ENCODE measurements at places on chromosomes 16 and 17. TPM values are rescaled to one million over a fixed set of nuclear protein-coding genes. Genes with fewer than 3 reads are reported as not detected.

DNA sequence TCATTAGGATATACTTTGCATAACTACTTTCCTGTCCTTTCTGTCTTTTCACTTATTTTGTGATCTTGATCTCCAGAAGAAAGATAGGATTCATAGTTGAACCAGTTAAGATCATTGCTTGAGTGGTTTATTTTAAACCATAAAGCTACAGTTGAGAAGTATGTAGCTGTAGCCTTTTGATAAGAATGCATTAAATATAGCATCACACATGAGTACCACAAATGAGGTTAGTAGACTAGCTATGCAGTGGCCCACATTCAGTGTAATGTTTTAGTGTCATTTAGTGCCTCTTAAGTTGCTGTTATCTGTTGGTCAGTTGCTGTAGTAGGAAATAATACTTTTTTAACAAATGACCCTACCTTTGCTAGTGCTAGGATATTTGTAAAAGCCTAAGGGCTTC lies 1.3 kb downstream of the NLK start:
- no peak for DNase-seq

GRCh38 chr16:69404275-69404805 lies 18.5 kb upstream of the TERF2 start:
- DNase-seq, result no peak

DNA sequence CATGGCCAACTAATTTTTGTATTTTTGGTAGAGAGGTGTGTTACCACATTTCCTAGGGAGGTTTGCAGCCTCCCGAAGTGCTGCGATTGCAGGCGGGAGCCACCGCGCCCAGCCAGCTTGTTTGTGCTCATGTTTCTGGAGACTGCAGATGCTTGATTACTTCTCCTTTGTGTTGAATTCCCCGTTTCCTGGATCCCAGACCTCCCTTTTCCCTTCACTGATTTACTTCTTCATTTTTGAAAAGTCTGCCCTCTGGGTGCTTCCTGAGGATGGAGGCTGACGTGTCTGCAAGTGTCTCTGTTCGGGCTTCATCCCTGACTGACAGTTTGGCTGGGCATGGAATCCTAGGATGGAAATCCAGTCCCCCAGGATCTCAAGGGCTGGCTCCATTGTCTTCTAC lies 7.0 kb upstream of the TRIM47 start:
- no peak for DNase-seq

The GJC1 gene
- total RNA-seq, result 1.2 TPM

The GPS2 gene
- total RNA-seq, result 20.8 TPM

The TP53TG3B gene
- not detected for total RNA-seq

DNA sequence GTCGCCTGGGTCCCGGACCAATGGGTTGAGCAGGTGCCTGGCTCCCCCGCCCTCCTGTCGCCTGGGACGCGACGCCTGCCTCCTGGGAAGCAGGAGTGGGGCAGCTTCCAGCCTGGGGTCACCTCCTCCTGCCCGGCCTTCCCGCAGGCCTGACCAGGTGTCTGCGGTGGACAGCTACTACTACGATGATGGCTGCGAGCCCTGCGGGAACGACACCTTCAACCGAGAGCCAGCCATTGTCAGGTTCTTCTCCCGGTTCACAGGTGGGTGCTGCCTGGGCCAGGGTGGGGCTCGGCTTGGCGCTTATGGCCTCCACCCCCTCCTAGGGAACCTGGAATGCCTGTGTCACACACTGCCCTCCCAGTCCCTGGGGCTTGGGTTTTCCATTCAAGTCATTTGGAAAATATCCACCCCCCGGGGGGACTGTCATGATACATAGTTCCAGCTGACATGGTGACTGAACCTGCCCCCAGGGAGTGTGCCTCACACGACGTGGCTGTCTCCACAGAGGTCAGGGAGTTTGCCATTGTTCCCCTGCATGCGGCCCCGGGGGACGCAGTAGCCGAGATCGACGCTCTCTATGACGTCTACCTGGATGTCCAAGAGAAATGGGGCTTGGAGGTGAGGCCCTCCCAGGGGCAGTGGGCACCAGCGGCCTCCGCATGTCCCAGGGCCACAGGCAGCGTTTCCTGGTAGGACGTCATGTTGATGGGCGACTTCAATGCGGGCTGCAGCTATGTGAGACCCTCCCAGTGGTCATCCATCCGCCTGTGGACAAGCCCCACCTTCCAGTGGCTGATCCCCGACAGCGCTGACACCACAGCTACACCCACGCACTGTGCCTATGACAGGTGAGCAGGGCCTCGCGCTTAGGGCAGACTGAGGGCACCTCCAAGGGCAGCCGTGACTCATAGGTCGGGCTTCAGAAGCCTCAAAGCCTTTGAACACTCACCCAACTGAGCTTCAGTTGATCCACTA lies 2.3 kb downstream of the DNASE1 start:
- no peak for DNase-seq

The CDH8 gene
- total RNA-seq, result 0.09 TPM

The ANKRD40CL gene
- not detected for total RNA-seq

The LRRC37A gene
- total RNA-seq, result 0.98 TPM

The CCL1 gene
- not detected for total RNA-seq

The CRHR1 gene
- not detected for total RNA-seq

DNA sequence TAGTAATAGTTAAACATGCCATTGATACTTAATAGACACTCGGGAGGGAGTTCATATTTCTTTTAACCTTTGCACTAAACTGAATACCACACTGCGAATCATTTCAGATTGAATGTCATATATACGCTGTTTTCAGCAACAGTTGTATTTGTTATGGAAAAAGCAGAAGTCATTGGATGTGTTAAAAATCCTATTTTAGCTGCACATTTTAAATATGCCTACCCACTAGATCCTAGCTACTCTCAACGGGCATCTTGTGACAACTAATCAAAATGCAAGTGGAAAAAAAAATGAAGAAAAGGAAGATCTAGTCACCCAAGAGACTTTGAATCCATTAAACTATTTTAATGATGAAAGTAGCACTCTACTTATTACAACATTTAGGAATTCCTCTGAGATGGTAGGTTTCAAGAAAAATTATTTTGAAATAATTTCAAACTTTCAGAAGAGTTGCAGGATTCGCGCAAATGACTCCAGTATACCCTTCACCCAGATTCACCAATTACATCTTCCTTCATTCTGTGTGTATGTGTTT lies 51.4 kb upstream of the MNT start:
- no peak for DNase-seq

DNA sequence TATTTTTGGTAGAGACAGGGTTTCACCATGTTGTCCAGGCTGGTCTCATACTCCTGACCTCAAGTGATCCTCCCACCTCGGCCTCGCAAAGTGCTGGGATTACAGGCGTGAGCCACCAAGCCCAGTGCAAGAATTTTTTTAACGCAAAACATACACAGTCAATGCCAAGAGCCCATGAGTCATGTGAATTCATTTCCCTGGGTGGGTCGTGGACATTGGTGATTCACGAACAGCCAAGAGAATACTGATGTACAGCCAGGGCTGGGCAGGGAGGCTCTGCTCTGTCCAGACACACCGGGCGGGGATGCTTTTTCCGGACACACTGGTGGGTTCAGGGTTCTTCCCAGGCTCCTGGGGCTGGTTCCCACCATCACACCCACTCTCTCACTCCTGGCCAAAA lies 17.7 kb downstream of the SLC38A8 start:
- no peak for DNase-seq

DNA sequence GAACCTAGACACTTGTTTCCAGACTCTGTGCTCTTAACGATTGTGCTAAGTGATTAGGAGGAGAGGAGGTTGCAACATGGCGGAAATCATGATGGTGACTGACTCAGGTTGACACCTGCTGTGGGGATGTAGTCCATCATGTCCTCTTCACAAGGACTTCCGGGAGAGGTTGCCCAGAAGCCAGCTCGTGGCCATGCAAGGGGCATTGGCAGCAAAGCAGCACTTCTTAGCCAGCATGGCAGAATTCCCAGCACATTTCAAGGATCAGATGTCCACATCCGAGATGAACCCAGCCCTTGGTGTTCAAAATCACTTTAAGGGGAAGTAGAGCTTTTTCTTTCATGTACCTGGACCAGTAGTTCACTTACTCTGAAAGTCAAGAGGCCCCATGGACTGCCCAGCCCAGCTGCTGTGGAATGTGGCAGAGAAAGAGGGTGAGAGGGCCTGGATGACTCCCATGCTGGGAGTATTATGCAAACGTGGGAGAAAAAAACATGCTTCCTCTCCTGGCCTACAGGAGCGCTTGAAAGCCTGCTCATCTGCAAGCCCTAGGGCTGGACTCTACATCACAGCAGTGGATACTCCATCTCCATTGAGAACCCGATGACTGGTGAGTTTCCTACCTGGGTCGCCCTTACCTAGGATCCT lies 65.5 kb downstream of the IRX6 start:
- no peak for DNase-seq

DNA sequence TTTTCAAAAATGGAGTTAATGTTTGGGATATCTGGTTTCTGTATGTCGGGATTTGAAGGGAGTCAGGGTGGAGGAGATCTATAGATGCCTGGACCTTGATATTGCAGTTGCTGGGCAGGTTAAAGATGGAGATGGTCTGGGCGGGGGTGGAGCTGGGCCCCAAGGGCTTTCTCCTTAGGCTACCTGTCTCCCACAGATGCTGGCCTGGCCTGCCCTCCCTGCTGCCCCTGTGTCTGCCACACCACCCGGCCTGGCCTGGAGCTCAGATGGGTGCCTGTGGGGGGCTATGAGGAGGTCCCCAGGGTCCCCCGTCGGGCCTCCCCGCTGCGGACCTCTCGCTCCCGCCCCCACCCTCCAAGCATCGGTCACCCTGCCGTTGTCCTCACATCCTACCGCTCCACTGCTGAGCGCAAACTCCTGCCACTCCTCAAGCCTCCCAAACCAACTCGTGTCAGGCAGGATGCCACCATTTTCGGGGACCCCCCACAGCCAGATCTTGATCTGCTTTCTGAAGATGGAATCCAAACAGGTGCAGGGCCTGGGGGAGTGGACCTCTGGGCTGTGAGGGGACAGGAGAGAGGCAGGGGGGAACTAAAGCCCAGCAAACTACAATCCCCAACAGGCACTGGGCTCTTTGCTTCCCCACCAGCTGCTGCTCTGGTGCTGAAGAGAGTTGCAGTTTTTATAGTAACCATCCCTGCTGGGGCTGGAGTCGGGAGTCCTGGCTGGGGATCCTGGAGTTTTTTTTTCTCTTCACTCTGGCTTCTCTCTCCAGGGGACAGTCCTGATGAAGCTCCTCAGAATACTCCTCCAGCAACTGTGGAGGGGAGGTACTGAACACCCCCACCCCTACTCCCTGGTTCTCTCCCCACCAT lies 2.9 kb downstream of the ARHGEF15 start:
- DNase-seq, result no peak

- DNase-seq, result peak; percentile 59
Measured at GRCh38 chr16:22813223-22813947, 577 bp upstream of the HS3ST2 start.

The PYY gene
- total RNA-seq, result not detected

DNA sequence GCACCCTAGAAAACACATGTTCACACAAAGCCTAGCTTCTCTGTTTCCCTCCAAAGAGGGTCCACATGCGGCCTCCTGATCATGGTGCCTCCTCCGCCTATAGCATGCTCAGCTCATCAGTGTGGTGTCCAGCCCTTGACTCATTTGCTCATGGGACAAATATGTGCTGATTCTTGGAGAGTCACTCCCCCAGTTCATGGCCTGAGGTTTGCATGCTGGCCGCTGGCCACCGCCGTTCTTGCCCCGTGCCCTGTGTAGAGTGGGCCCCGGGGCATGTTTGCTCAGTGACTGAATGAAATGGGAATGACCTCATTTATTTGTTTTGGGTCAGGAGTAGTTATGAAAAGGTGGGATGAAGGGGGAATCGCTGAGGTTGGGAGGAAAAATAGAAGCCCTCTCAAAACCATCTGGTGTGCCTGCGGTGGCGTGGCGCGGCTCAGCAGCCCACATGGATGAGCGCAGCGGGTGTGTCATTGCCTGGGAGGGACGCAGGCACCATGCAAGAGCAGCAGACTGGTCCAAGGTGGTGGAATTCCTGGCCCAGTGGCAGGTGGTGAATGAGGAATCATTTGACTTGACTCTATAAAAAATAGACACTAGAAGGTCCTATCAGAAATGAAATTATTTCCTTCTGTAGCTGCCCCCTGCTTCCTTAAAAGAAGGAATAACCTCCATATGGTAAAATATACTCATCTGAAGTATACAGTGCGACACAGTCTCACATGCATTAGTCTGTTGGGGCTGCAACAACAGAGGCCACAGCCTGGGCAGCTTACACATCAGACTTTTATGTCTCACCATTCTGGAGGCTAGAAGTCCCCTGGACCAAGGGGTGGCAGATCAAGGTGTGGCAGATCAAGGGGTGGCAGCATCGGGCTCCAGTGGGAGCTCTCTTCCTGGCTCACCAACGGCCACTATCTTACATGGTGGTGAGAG lies 31.7 kb downstream of the CRISPLD2 start:
- peak; percentile 57 for DNase-seq

- DNase-seq, result no peak
Measured at GRCh38 chr16:81636298-81636993, 142.6 kb upstream of the PLCG2 start.

DNA sequence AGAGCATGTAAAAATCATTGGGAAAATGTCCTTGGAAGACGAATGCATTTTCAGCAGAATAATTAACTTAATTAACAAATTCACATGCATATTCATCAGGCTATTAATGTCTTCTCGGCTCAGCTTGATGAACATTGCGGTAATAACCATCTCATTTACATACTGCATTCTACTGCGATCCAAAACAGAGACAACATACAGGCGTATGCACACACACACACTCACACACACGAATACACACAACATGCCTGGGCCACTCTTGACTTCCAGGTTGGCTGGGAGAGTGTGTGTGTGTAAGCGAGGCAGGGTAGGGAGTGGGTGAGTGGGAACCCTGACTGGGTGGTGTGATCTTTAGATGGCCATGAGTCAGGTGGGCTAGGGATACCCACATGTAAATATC lies 44.7 kb downstream of the NEUROD2 start:
- DNase-seq, result no peak

The RAB37 gene
- 5.1 TPM for total RNA-seq

- DNase-seq, result no peak
Measured at GRCh38 chr17:8186446-8186786, 3.6 kb downstream of the BORCS6 start.

DNA sequence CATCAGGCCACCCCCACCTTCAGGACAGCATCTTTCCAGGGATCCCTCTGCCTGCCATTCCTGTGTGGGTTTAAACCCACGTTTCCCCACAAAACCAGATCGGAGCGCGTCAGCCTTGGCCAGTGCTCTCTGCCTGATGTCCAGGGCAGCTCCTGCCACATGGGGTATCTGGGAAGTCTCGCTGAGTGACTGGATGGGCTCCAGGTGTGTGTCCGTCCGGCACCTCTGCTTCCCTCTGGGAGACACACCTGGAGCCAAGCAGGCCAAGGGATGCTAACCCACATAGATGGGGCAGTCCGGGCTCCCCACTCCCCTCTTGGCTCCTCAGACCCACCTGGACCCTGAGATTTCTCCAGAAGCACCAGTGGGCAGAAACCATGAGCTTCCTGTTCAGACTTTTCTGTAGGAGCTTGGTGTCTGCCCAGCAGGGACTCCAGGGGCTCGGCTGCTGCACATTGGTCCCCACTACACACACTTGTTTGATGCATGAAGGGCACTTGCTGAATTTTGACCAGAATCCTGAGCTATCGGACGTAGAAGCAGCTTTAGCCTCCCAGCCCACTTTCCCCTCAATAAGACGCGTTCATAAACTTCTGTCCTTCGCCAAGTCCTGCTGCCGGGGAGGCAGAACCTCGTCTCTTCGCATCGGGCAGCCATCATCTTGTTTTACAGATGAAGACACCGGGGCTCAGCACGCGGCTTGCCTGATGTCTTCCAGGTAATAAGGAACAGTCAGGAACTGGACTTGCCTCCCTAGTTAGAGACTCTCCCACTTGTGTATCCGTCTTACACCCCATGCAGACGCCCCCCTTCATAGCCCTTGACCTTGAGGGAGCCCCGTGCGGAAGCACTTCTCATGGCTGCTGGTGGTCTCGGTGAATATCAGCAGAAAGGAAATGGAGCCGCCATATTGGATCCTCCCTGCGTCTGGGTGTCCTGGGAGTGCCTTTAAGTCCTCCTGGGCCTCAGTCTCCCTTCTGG lies 91.6 kb upstream of the ZNF469 start:
- no peak for DNase-seq

The CCDC154 gene
- 0.42 TPM for total RNA-seq
